Large intestine (tissue), 12 donors: ENCODE measurements at places on chromosomes 2 and 18. TPM values are rescaled to one million over a fixed set of nuclear protein-coding genes. Genes with fewer than 3 reads are reported as not detected.
A peak's percentile ranks its signal among the peaks of the same experiment; 100 is the strongest.

IL1F10 gene
- not detected for polyA plus RNA-seq

SKOR2 gene
- not detected for polyA plus RNA-seq

DNA sequence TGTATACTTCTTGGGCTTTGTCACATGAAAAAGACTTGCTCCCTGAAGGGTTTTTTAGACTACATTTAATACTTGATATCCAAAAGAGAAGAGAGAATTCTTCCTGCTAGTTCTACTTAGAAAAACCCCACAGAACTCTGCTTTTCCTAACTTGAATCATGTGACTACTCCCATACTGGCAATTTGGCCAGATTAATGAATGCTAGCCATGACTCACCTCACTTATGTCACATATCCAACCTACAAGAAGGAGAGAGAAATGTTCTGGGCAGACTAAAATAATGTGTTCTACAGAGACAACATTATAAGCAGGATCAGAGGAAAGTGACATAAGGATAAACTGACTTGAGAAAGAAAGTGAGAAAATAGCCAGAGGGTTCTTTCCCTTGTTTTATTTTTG, 249.3 kb upstream of the GULP1 start:
- H3K27me3 ChIP-seq: no peaks in the 10 kb centered on the region
- no peaks in the 10 kb centered on the region for H3K36me3 ChIP-seq
- no peak overlapping the region for H3K4me3 ChIP-seq
- no peaks in the 10 kb centered on the region for H3K4me1 ChIP-seq
- H3K27ac ChIP-seq: no peak overlapping the region

- H3K4me3 ChIP-seq: no peak overlapping the region
These were observed 103.9 kb downstream of the NEB start for GRCh38 chr2:151630372-151630771.

DNA sequence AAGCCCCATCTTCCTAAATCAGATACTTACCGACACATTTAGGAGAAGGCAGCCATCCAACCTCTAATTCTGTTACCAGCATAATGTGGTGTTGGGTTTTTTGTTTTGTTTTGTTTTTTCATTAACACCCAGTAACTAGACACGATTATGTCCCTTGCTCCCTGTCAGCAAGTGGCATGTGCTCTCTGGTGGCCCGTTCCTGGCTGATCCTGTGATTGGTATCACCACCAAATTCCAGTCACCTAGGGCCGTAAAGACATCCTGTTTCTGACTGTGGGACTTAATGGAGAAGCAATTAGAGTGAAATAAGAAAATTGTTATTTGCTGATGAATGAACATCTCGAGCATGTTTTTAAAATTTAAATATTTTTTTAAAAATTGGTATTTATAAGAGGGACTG, 5.9 kb upstream of the DLX1 start:
- H3K36me3 ChIP-seq: no peaks in the 10 kb centered on the region
- peaks cover 74% of the 10 kb centered on the region for H3K27me3 ChIP-seq

TCF7L1 gene
- 23.1 TPM for polyA plus RNA-seq

GRCh38 chr18:47251289-47252120, at the start of gene SKOR2:
TSS of gene SKOR2 (minus strand) at chr18:47251660. CDS start at chr18:47249183, 2,477 bp downstream.
- peaks cover 87% of the 10 kb centered on the region for H3K27me3 ChIP-seq
- H3K4me1 ChIP-seq: no peaks in the 10 kb centered on the region
- H3K36me3 ChIP-seq: no peaks in the 10 kb centered on the region
- no peak within 1 kb of the TSS for H3K4me3 ChIP-seq
- DNase-seq: no peak

C2orf80 gene
- 0.84 TPM for polyA plus RNA-seq

DNA sequence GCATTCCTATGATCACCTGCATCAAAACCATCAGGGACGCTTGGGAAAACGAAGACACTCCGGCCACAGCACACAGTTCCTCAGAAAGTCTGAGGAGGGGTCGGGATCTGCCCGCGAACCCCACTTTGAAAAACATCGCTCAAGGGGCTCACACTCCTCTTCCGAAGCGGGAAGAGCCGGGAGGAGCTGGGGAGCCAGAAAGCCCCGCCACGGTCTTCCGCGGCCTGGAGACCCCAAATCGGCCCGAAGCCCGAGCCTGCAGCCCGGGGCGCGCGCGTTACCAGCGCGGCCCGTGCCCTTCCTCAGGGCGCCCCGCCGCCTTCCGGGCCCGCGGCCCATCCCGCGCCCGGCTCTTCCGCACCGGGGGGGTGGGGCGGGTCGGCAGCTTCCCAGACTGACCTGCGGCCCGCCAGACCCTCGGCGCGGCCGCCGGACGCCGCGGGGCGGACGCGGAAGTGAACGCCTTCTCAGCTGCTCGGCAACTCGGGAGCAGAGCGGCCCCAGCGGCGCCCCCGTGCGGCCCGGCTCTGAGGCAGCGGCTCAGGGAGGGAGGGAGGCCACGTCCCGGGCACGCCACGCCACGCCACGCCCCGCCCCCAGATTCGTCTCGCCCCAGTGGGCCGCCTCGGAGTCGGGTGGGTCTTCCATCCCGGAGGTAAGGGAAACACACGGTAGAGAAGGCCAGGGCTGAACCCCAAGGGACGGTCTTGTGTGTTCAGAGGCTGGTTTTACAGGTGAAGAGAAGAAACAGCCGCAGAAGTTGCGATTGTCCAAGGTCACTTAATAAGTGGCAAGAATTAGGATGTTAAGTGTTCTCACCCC, at the start of gene KCTD18:
Gene KCTD18 (minus strand): TSS at position 457 of the 822 bp plus-strand sequence. CDS start 3,052 bp downstream, outside the sequence.
- H3K4me3 ChIP-seq: peak within 1 kb of the TSS; percentile 74
- H3K36me3 ChIP-seq: no peaks in the 10 kb centered on the region
- DNase-seq: peak; percentile 93

- H3K27ac ChIP-seq: no peak overlapping the region
- no peaks in the 10 kb centered on the region for H3K36me3 ChIP-seq
- H3K27me3 ChIP-seq: no peaks in the 10 kb centered on the region
- H3K4me3 ChIP-seq: no peak overlapping the region
- H3K4me1 ChIP-seq: no peaks in the 10 kb centered on the region
These were observed 187.6 kb upstream of the HNMT start for GRCh38 chr2:137776697-137777096.

DNA sequence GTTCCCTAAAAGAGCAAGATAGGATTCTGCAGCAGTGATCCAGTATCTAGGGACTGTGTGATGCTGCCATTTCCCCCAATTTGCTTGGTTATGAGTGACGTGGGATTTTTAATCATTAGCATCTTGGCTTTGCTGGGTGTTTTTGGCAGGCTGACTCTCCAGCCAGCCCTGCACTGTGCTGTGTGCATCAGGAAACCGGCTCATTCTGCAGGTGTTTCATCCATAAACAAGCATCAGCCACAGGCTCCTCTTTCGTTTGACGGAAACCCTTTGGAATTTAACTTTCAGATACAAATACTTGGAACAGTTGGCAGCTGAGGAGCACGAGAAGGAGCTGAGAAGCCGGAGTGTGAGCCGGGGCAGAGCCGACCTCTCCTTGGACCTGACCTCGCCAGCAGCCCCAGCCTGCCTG, 135.9 kb downstream of the TPGS2 start:
- no peaks in the 10 kb centered on the region for H3K4me1 ChIP-seq
- peaks cover 14% of the 10 kb centered on the region for H3K27me3 ChIP-seq
- H3K36me3 ChIP-seq: no peaks in the 10 kb centered on the region
- H3K4me3 ChIP-seq: peak overlapping the region; percentile 8
- peak overlapping the region; percentile 3 for H3K27ac ChIP-seq
- no peak for DNase-seq

DNA sequence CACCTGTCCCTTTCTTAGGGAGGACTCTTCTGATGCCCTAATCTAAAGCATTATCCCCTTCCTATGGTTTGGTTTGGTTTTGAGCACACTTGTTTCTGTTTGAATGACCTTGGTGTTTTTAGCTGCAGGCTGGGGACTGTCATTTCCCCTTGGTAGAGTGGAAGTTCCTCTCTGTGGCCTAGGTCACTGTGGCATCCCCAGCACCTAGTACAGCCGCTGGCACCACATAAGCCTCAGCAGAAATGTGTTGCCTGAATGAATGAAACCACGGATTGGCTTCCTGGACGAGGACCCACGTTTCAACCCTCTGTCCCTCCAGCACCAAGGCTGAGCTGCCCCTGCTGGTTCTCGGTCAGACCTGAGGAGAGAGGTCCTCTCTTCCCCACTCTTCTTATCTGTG, 159.9 kb downstream of the CTIF start:
- H3K36me3 ChIP-seq: no peaks in the 10 kb centered on the region
- DNase-seq: no peak
- H3K4me3 ChIP-seq: no peak overlapping the region
- no peaks in the 10 kb centered on the region for H3K4me1 ChIP-seq
- no peaks in the 10 kb centered on the region for H3K27me3 ChIP-seq

DNA sequence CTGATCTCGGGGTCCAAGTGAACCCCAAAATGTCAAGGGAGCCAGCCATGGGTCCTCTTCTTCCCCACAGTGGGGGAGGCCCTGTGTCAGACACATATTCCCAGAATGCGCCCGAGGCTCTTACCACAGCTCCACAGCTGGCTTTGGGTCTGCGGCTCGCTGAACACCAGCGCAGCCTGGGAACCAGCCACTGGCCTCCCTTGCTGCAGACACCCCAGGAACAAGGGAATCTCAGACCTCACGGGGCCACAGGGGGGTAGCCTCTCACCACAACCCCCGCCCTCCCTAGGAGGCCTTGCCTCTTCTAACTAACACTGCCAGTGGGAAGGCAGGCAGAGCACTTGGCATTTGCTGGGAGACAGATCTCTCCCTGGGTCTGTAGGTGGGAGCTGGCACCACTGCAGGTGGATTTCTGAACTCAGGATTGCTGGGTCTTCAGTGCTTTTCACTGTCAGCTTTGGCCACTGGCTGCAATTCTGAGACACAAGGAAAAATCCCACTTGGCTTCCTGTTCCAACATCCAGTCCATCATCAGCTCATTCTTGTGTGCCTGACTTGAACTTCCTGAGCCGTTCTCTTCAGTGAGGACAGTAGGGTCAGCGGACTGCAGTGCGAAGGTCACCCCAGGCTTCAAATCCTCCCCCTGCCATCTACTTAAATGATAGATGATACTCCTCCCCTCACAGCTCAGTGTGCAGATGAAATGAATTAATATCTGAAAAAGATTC, 128.7 kb downstream of the CAPN13 start:
- no peaks in the 10 kb centered on the region for H3K27me3 ChIP-seq
- no peak overlapping the region for H3K27ac ChIP-seq
- H3K4me3 ChIP-seq: no peak overlapping the region
- DNase-seq: no peak
- no peaks in the 10 kb centered on the region for H3K36me3 ChIP-seq

DNA sequence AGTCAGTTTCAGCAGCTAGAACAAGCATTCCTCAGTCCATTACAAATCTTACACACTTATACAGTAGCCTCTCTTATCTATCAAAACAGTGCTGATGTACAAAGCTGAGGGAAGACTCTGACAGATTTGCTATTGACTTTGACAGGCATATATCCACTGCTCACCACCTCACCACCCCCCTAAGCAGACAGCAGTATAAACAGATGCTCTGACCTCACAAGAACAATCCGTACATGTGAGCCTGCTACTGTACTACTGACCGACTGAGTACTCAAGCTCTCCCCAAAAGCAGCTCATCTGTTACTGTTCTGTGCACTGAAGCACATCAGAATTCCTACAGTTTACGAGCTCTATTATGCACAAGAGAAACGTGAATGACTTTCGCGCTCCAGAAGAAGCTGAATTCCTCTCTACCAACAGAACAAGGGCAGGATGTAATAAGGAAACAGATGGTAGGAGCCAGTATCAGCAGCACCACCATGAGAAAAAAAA, 95.6 kb upstream of the PDE1A start:
- H3K36me3 ChIP-seq: no peaks in the 10 kb centered on the region
- H3K4me3 ChIP-seq: no peak overlapping the region
- H3K4me1 ChIP-seq: no peaks in the 10 kb centered on the region

DNA sequence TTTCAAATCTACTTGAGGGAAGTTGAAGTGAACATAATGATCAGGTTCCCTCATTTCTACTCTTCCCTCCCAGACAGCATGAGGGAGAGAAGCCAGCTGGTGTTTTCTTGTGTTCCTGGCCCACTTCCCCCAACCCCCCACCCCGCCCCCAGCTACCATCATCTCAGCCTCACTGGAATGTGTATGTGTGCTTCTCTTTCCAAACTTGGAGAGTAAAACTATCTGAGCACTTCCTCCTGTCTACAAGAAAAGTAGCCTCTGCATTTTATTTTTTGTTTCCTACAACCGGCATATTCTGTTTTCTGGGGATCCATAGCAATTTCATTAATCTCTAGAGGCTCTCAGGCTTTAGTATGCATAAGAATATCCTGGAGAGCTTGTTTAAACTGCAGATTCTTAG, 53.6 kb upstream of the GRHL1 start:
- DNase-seq: no peak
- peaks cover 9% of the 10 kb centered on the region for H3K4me1 ChIP-seq
- no peak overlapping the region for H3K4me3 ChIP-seq

- H3K4me1 ChIP-seq: peaks cover 7% of the 10 kb centered on the region
- H3K27me3 ChIP-seq: no peaks in the 10 kb centered on the region
- no peak overlapping the region for H3K4me3 ChIP-seq
- H3K36me3 ChIP-seq: peaks cover 13% of the 10 kb centered on the region
These were observed 65.5 kb downstream of the CABLES1 start for GRCh38 chr18:23200756-23201155.

DNA sequence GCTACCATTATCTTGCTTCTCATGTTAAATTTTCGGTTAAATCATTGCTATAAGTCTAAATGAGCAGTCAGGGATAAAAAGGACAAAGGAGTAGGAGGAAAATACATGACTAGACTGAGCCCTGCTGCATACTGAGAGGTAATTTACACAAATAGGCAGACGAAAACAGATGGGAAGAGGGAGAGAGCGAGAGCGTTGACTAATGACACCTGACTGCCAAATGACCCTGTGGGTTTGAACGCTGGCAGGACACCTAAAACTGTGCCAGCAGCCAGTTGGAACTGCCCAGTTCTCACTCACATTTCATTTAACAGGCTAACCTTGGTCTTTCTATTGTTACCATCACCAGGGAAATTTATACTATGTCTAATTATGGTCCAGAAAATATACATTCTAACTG, 978.2 kb downstream of the CPS1 start:
- H3K36me3 ChIP-seq: no peaks in the 10 kb centered on the region
- H3K27ac ChIP-seq: no peak overlapping the region
- no peak overlapping the region for H3K4me3 ChIP-seq
- DNase-seq: no peak

GRCh38 chr2:209868271-209868994, 96.8 kb downstream of the UNC80 start:
- no peak overlapping the region for H3K27ac ChIP-seq
- no peak overlapping the region for H3K4me3 ChIP-seq
- H3K36me3 ChIP-seq: no peaks in the 10 kb centered on the region
- no peaks in the 10 kb centered on the region for H3K27me3 ChIP-seq

DNA sequence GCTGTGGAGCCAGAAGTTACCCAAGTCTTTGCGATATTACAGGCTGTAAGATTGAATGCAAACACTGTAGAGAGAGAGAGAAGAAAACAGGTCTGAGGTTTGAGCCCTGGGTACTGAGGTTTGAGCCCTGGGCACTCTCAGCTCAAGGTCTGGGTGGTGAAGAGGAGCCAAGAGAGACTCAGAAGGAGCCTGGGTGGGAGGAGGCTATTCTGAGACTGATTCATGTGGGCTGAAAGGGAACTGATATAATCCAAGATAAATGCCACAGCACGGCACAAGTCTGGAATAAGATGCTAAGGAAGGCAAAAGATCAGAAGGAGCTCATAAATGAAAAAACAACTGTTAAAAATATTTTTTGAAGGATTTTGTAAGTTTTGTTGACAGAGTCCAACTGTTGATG, 407.6 kb upstream of the HS6ST1 start:
- no peaks in the 10 kb centered on the region for H3K27me3 ChIP-seq
- no peaks in the 10 kb centered on the region for H3K4me1 ChIP-seq
- no peak for DNase-seq
- H3K27ac ChIP-seq: no peak overlapping the region
- no peak overlapping the region for H3K4me3 ChIP-seq
